HAP-1 (cell line): ENCODE measurements at places on chromosomes 4 and X.

GRCh38 chrX:107894038-107894437 lies 68.4 kb downstream of the MID2 start:
- DNase-seq: peak; percentile 49

DNA sequence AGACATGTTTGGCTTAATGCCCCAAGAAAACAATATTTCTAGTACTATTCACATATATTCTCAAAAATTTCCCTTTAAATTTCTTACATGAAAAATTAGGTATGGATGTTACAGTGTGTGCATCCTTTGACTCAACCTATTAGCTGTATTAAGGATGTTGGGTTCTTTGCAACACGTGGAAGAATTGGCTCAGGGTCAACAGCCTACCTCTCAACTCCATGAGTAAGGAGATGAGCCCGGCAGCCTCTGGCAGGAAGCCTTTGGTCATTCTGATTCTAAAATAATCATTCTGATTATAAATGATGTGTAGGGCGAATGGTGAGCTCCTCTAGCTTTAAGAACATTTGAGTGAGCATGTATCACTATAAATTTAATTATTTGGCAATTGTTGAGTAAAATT lies 148.0 kb upstream of the WDFY3 start:
- DNase-seq: no peak

GRCh38 chrX:154458954-154459778 lies 1.1 kb downstream of the PLXNA3 start:
- DNase-seq: peak; percentile 35

DNA sequence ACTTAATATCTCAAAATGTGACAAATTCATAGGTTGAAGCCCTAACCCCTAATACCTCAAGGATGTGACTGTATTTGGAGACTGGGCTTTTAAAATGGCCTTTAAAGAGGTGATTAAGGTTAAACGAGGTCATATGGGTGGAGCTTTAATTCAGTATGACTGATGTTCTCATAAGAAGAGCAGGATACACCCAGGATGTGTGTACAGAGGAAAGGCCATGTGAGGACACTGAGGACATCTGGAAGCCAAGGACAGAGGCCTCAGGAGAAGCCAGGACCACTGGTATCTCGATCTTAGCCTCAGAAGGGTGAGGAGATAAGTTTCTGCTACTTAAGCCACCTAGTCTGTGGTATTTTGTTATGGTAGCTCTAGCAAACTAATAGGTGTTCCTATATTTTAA lies 49.0 kb upstream of the SHISA3 start:
- no peak for DNase-seq

- no peak for DNase-seq
Observed at GRCh38 chr4:75786938-75787337, 62.6 kb downstream of the USO1 start.

GRCh38 chr4:23084559-23085248 lies 392.0 kb downstream of the GBA3 start:
- no peak for DNase-seq

DNA sequence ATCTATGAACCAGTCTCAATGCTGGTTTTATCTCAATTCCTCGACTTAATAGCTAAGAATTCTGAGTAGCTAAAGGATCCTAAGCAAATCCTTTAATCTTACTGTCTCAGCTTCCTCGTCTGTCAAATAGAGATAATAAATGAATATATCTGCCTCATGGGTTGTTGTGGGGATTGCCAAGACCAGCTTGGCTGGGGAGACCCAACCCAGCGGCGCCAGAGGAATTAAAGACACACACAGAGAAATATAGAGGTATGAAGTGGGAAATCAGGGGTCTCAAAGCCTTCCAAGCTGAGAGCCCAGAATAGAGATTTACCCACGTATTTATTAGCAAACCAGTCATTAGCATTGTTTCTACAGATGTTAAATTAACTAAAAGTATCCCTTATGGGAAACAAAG lies 41.9 kb downstream of the SLC34A2 start:
- no peak for DNase-seq

- no peak for DNase-seq
Observed at GRCh38 chr4:151184523-151185458, 85.4 kb downstream of the RPS3A start.

DNA sequence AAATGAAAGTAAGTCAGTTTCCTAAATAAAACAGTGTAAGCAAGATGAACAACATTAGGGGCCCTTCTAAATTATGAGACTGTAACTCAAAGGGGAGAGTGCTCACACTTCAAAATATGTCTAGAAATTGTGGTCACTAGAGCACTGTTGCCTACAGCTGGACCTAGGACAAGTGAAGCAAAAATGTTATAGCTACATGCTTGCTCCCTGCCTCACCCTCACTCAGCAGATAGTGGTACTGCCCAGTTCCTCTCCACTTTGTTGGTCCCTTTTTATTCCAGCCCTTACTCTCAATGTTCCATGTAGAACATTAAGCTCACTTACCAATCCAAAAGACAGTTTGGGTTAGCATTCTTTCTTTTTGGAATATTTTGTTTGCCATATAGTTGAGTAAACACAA lies 147.3 kb downstream of the GRIA3 start:
- DNase-seq: no peak
